ENCODE measurements at places on chromosomes 7 and 10.

DNA sequence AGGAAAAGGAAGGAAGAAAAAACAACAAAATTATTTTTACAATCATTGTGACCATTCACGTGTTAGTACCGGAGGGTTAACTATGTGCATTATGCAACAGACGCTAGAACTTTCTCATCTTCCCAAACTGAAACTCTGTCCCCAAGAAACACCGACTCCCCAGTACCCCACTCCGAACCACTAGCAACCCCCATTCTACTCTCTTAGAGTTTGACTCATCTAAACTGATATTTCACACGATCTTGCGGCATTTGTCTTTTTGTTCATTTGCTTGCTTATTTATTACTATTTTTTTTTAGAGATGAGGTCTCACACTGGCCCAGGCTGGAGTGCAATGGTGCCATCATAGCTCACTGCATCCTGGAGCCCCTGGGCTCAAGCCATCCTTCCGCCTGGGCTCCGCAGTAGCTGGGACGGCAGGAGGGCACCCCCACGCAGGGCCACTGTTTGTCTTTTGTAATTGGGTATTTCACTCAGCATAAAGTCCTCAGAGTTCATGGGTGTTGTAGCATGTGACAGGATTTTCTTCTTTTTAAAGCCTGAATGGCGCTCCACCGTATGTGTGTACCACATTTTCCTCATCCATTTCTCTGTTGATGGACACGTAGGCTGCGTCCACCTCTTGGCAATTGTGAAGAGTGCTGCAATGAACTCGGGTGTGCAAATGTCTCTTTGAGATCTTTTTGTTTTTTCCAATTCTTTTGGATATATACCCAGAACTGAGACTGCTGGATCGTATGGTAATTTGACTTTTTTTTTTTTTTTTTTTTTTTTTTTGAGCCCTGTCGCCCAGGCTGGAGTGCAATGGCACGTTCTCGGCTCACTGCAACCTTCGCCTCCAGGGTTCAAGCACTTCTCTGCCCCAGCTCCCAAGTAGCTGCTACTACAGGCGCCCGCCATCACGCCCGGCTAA lies 9.5 kb downstream of the MNX1 start:
- no peak for DNase-seq

- no peak for DNase-seq
Measured at GRCh38 chr7:1742555-1743303, 72.7 kb downstream of the ELFN1 start.

- peak; percentile 32 for DNase-seq
Measured at GRCh38 chr7:116249969-116250553, 39.7 kb downstream of the TES start.

- DNase-seq = no peak
Measured at GRCh38 chr7:66186991-66187390, 18.1 kb upstream of the TPST1 start.

GRCh38 chr10:3090914-3091787 lies 23.8 kb downstream of the PFKP start:
- DNase-seq = no peak

DNA sequence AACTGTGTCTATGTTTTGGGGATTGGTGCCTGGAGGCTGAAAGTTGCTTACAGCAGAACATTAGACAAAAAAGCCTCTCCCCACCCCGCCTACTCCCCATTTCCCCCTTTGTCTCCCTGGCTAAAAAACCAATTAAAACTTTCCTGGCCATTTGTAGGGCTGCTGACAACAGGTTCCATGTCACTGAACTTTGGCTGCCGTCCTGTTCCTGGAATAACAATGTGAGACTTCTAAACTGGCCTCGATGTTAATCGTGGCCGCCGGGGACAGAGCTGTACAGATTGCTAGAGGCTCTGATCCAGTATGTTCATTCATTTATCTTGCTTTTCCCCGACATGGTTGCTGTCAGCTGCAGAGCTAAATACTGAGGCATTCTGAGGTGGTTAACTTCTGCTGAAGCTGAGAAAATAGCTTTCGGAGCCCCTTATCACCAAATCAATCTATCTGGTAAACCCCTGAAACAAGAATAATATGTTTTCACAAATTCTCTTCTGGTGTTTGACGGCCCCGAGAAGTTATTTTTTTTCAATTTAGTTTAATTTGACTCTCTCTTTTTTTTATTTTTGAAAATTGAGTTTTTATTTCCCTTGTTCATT lies 271.6 kb downstream of the GFRA1 start:
- DNase-seq = no peak
